ENCODE measurements at places on chromosomes 5 and 9. TPM values are rescaled to one million over a fixed set of nuclear protein-coding genes. Genes with fewer than 3 reads are reported as not detected.
A peak's percentile ranks its signal among the peaks of the same experiment; 100 is the strongest.

- DNase-seq = no peak
Measured at GRCh38 chr9:14258660-14259239, 55.2 kb downstream of the NFIB start.

- DNase-seq = peak; percentile 82
Measured at GRCh38 chr9:98943682-98944056, at the start of gene COL15A1. TSS of gene COL15A1 (plus strand) at chr9:98943907. CDS start at chr9:98944062, 155 bp downstream.

DNA sequence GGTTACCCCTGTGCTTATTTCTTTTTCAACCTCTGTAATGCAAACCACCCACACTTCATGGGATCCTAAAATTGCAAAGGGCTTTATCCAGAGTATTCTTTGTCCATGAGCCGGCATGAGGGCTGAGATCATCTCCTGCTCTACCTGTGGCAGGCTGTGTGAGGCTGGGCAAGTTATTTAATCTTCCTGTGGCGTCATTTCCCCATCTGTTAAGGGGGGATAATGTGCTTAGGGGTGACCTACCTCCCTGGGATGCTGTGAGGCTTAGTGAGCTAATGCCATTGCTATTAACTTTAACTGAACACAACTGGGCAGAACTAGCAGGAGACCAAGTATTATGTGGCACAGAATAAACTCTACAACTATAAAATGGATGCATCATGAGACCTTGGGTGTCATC lies 17.0 kb downstream of the FRMPD1 start:
- DNase-seq = no peak

SETD9 gene
- 8.6 TPM for total RNA-seq

NNT gene
- 69.4 TPM for total RNA-seq
